ENCODE measurements at places on chromosomes 5 and 9. TPM values are rescaled to one million over a fixed set of nuclear protein-coding genes. Genes with fewer than 3 reads are reported as not detected.

Gene PKD2L2
- total RNA-seq: not detected

Gene HABP4
- 9.8 TPM for total RNA-seq

Gene KIF4B
- not detected for total RNA-seq

Gene FST
- total RNA-seq: 2.1 TPM

Gene SLC34A3
- total RNA-seq: not detected
